ENCODE measurements at places on chromosomes 5 and 9.

- DNase-seq, result peak; percentile 87
These were observed 1.3 kb downstream of the MAN2A1 start for GRCh38 chr5:109690975-109691574.

DNA sequence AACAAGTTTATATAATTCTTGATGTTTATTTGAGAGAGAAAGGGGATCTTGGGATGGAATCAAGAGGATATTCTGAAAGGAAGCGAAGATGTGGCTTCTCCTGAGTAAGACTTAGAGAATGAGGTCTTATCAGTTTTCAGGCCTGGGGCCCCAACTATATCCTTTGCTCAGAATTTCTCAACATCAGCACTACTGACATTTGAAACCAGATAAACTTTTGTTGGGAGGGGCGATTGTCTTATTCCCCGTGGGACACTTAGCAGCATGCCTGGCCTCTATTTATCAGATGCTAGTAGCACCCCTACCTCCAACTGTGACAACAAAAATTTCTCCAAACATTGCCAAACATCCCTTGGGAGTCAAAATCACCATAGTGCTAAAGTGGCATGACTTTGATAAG, 567.7 kb downstream of the MAT2B start:
- DNase-seq, result no peak

- DNase-seq, result no peak
These were observed 144.6 kb downstream of the CMYA5 start for GRCh38 chr5:79834098-79834753.

DNA sequence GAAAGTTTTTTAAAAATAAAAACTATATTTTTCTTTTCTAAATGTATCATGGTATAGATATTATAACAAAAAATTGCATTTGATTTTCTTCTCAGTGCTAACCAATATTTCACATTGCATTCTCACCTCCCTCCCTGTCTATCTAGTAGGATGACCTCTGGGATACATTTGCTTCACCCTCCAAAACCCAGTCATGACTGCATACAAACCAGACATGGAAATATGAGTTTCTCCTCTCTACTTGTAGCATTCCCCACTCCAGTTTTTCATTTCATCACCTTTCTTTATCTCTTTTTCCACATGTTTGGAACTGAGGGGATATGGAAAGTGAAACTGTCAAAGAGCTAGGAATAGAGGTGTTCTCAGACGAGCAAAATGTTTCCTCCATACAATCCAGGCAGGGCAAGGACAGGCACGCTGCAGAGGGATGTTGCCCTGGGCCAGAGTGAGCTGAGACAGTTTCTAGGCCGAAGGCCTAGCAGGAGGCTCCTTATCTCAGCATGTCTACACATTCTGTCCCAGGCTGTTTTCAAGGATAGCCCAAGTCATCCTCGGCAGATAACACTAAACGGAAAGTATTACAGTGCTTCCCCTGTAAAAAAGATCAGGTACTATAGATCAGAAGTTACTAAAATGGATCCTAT, 46.7 kb downstream of the MEF2C start:
- no peak for DNase-seq

GRCh38 chr5:132496631-132497487, 6.3 kb upstream of the IRF1 start:
- DNase-seq, result peak; percentile 79

- DNase-seq, result no peak
These were observed 41.3 kb downstream of the KIAA1958 start for GRCh38 chr9:112527959-112528358.

DNA sequence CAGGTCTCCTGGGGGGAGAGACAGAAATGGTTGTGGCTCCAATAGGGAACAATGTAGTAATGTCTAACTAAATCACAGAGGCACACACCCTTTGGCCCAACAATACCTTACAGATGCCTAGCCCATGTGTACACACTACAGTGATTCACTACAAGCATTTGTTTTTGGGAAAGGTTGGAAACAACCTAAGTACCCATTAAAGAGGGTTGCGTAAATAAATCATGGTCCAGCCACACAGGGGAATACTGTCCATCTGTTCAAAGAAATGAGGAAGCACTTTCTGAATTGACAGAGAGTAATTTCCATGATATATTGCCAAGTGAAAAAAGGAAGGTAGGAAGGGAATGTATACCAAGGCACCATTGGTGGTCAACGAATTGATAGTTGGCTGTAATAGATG, 22.0 kb upstream of the GTF3C5 start:
- no peak for DNase-seq

DNA sequence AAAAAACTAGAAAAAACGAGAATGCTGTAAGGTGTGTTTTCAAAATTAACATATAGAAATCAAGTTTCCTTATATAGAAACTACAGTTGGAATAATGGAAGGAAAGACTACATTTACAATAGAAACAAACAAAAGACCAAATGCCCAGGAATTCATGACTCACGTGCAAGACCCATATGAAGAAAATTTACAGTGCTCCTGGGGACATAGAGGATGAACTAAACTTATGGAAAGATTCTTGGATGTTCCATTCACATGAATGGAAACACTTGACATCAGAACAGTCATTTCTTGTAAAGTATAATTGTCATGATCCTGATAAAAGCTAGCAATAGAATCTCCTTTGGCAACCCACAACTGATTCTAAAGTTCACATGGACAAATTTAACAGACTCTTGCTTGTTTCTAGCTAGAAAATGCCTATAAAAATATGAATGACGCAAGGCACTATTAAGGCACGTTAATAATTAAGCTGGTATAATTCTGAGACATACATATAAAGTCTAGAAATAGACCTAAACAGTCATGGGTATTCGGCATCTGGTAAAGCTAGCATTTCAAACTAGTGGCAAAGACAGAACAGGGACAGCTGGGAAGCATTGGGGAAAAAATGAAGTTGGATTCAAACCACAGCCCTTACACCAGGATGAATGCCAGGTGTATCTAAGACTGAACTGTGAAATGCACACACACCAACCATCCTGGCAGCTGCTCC, 5.1 kb upstream of the ZFP62 start:
- DNase-seq, result no peak

DNA sequence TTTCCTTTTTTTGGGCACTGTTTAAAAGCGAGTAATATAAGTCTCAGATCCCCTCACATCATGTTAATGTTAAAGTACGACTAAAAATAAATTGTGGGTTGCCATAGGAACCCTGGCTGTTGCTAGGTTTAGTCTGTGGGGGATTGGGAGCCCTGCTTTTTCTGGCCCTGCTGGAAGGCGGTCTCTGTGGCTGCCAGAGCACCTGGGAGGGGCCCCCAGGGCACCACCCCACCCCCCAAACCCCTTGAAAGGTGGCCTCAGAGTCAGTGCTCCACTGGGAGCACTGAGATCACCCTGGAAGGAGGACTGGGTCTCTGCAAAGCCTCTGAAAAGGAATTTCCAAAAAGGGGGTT, 66.2 kb upstream of the NEURL1B start:
- DNase-seq, result no peak

GRCh38 chr5:75057561-75057960, 5.2 kb upstream of the GCNT4 start:
- no peak for DNase-seq

DNA sequence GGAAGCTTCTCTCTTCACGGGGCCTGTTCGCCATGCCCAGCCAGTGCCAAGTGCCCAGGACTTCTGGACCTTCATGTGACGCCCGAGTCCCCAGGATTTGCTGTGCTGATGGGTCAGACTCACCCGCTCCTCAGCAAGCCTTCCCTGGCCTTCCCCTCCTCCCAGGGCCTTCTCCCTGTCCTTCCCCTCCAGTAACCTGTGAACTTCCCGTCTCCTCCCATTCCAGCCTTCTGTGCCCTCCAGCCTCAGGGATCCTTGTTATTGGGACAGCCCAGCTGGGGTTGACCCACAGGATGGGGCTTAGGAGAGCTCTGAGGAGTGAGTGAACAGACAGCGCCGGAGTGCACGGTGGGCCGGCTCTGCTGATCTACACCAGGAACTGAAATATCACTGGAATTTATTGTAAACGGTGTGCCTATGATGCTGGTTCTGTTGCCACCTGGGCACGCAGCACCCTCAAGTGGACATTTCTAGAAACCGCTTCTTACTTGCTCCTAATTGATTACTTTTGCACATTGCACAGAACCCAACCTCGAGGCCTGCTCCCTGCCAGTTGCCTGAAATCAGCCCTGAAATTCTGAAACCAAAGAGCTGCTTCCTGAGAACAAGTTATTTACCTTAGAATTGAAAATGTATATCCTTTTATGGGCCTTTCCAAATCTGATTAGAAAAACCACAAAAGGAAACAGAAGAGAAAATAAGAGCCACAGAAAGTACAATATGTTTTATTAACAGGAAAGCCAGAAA, 1.5 kb downstream of the SPAAR start:
- DNase-seq, result no peak

DNA sequence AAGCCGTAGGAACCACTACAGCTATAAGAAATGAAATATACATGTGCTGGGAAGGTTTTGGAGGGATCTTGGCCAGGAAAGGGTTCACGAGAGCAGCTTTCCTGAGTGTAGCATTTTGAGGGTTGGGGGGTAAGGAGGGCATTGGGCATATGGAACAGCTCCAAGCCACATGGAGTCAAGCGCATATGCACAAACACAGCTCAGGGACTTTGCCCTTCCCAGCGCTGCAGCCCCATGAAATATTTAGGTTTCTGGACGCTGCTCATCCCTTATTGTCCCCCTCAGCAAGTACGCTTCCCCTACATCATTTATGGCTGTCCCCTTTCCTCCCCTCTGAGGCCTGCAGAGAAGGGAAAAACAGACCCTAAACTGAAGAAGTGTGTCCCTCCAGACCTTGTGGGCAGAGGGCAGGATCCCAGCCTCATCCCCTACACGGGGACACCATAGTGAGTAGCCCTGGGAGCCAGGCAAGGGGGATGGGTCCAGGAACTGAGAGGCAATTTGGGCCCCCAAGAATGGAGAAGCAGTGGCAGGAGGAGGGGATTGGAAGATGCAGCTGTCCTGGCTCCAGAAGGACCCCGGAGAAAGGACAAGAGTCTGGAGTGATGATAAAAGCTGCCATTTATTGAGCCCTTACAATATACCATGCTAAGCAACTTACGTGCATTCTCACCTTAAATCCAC, 33.7 kb downstream of the PCDH1 start:
- DNase-seq, result no peak

- no peak for DNase-seq
These were observed 75.0 kb upstream of the IZUMO3 start for GRCh38 chr9:24620741-24621140.

DNA sequence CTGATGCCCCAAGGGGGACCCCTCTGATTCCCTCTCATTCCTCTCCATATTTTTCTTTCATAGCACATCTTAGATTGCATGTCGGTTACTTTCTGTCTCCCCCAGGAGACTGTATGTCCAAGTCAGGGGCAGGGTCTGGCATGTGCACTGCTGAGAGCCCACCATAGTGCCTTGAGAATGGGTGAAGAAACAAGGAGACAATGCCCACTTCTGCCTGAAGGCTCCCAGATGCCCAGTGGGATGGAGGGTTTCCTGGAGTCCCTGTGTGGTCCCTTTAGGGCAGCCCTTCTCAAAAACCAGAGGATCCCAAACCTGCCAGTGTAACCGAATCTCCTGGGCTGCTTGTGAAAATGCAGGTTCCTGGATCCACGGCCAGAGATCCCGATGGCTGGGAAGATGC, 126.5 kb upstream of the LARP1 start:
- no peak for DNase-seq

DNA sequence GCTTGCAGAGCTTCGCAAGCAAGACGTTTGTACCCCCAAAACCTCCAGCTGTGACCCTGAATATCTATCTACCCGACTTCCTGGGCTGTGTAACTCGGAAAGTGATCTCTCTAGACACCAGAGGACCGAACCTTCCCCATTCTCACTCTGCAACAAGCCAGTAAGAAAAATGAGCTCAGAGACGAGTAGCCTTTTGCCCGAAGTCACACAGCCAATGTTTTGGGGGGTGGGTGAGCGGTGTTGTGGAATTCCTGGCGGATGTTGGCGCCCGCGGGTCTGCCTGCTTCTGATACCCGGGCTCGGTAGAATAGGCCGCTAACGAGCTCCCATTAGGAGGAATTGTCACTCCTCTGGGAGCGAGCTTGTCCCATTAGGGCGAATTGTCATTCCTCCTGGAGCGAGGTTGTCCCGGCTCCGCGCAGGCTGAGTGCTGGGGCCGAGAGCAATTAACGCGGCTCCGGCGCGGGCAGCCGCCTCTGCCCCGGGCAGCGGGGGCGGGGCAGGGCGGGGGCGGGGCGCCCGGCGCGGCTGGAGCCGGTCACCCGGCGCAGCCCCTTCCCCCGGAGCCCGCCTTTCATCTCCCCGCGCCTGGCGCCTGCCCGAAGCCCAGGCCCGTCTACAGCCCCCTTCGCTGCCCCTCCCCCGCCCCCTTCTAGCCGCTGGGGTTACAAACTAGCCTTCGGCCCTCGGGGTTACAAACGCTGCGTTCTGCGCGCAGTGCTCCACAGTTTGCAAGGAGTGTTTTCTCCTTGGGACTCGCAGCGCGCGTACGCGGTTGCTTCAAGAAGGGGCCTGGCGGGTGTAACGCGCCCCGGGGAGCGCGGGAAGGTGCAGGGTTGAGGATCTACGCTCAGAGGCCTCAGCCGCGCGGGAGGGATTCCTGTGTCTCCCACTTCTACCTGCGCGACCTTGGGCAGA, 3.5 kb upstream of the MSX2 start:
- DNase-seq, result no peak

DNA sequence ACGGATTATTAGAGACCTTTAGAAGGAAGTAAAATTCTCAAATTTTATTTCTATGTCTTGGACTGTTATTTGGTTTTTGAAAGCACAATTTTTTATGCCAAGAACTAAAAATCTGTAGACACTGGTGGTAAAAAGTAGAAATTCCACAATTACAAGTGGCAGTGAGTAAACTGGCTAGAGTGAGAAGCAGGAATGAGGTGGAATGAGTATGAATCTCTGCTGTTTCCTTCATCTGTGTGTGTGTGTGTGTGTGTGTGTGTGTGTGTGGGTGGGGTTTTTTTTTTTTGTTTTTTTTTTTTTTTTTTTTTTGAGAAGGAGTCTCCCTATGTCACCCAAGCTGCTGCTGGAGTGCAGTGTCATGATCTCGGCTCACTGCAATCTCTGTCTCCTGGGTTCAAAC, 94.2 kb downstream of the TLE4 start:
- no peak for DNase-seq

GRCh38 chr9:4301296-4301695, 1.4 kb upstream of the GLIS3 start:
- no peak for DNase-seq

GRCh38 chr5:55919625-55920024, 68.5 kb downstream of the IL31RA start:
- DNase-seq, result no peak

GRCh38 chr5:641331-641765, 29.2 kb downstream of the CEP72 start:
- no peak for DNase-seq

- DNase-seq, result no peak
These were observed 4.3 kb downstream of the GFM2 start for GRCh38 chr5:74762599-74762998.

Measured in right kidney (tissue), 9 donors.